ENCODE measurements at places on chromosomes 7 and 10.

DNA sequence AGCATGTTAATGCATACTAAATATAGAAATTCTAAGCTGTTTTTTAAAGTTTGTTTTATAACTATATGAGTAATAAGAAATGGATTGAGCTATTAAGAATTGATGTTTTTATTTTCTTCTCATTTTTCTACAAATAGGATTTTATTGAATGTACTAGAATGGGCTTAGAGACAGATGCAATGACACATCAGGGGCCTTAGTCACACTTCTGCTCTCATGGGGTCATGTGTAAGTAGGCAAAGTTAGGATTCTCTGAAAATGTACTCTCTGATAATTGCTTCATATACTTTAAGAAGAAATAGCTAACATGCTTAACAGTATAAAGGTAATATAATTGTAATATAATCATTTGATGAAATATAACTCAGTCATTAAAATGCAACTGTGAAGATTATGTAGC lies 154.6 kb downstream of the ZNF438 start:
- no peak for DNase-seq

DNA sequence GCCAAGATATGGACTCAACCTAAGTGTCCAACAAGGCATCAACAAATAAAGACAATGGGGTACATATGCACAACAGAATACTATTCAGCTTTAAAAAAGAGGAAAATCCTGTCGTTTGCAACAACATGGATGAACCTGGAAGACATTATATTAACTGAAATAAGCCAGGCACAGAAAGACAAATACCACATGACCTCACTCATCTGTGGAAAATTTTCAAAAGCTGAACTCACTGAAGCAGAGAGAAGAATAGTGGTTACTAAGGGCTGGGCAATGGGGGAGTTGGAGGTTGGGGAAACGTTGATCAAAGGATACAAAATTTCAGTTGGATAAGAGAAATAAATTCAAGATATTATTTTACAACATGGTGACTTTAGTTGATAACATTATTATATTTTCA lies 221.4 kb upstream of the PITRM1 start:
- DNase-seq: no peak

- DNase-seq: no peak
Observed at GRCh38 chr10:121787169-121787568, 140.7 kb downstream of the ATE1 start.

- no peak for DNase-seq
Observed at GRCh38 chr10:83982812-83983211, 156.5 kb upstream of the GHITM start.

DNA sequence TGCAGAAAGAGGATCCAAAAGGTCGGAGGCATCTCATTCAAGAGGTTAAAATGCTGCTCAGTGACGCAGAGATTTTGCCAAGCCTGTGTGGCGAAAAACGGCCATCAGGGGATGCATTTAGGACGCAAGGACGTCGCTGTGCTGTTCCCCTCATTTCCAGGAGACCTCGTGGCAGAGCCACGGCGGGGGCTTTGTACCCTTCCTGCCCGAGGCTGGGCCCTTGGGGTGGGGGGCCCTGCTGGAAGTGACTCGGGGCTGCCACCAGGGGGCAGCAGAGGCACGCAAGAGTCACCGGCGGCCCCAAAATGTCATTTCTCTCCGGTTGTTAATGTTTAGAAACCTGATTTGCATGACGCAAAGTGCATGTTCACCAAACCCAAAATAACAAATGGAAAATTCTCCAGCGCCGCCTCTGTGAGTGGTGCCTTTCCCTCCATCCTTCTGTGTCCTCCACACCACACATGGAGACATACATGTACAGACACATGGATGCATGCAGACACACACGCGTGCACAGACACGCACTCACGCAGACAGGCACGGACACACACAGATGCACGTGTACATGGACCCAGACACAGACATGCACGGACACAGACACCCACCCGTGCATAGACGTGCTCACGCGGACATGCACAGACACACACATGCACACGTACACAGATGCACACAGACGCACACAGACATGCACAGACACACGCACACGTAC lies 51.0 kb upstream of the NKX6-2 start:
- DNase-seq: peak; percentile 53

- DNase-seq: no peak
Observed at GRCh38 chr7:31748084-31748483, 61.1 kb downstream of the PPP1R17 start.

- no peak for DNase-seq
Observed at GRCh38 chr10:131480066-131480465, 168.5 kb upstream of the TCERG1L start.

GRCh38 chr10:74738052-74738451 lies 88.3 kb upstream of the KAT6B start:
- no peak for DNase-seq

Data from neural crest cell (in vitro differentiated cells).